ENCODE measurements at places on chromosomes 3 and 15. TPM values are rescaled to one million over a fixed set of nuclear protein-coding genes. Genes with fewer than 3 reads are reported as not detected.

LRRC15 gene
- total RNA-seq, result 1.4 TPM

IQCF5 gene
- total RNA-seq, result not detected

SCAMP5 gene
- 34.9 TPM for total RNA-seq

CD47 gene
- 180 TPM for total RNA-seq

ACKR2 gene
- 1.1 TPM for total RNA-seq

FSIP1 gene
- 4.3 TPM for total RNA-seq

CYP1A2 gene
- not detected for total RNA-seq

ARPIN gene
- 28.5 TPM for total RNA-seq

CFAP92 gene
- total RNA-seq, result 1.3 TPM

VWA5B2 gene
- 1.2 TPM for total RNA-seq

LZTFL1 gene
- total RNA-seq, result 55.7 TPM

TRAIP gene
- 3.8 TPM for total RNA-seq

STRIT1 gene
- not detected for total RNA-seq

CCDC39 gene
- 0.66 TPM for total RNA-seq

CCR4 gene
- total RNA-seq, result 0.22 TPM

GOLGA6L6 gene
- total RNA-seq, result not detected

CFAP100 gene
- not detected for total RNA-seq

QTRT2 gene
- total RNA-seq, result 56.1 TPM

PIGZ gene
- total RNA-seq, result 7.8 TPM

ROBO1 gene
- 90.7 TPM for total RNA-seq

LRRC49 gene
- total RNA-seq, result 63.4 TPM

SIDT1 gene
- 4.8 TPM for total RNA-seq

GOLGA8M gene
- 1.9 TPM for total RNA-seq

PLA2G4B gene
- 8.0 TPM for total RNA-seq

ZCWPW2 gene
- total RNA-seq, result 2.6 TPM

IMPG2 gene
- 221 TPM for total RNA-seq

LEKR1 gene
- 4.5 TPM for total RNA-seq

IVD gene
- total RNA-seq, result 80.4 TPM

RTP1 gene
- not detected for total RNA-seq

MEIS2 gene
- total RNA-seq, result 132 TPM

ASB14 gene
- total RNA-seq, result 0.33 TPM

CNTN4 gene
- total RNA-seq, result 98.5 TPM

THBS1 gene
- 177 TPM for total RNA-seq

TRPC1 gene
- total RNA-seq, result 55.5 TPM

DNAH1 gene
- 9.0 TPM for total RNA-seq

SLC28A2 gene
- not detected for total RNA-seq
